Natural killer cell treated with Interleukin-12 subunit alpha and Interleukin-12 subunit beta and Interleukin-15 and Interleukin-18, amount 100 ng/mL, for 72 hours (primary cell): ENCODE measurements at places on chromosomes 7 and 10.
A peak's percentile ranks its signal among the peaks of the same experiment; 100 is the strongest.

DNA sequence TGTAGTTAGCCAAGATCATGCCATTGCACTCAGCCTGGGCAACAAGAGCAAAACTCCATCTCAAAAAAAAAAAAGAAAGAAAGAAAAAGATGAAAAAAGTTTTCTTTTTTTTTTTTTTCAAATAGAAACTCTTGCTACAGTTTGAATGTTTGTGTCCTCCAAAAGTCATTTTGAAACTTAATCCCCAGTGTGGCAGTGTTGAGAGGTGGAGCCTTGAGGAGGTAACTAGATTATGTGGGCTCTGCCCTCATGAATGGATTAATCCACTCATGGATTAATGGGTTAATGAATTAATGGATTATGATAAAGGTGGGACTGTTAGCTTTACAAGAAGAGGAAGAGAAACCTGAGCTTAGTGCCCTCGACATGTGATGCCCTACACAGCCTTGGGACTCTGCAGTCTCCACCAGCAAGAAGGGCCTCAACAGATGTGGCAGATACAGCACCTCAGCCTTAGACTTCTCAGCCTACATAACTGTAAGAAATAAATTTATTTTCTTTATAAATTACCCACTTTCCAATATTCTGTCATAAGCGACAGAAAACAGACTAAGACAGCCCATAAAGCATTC lies 25.1 kb downstream of the CPEB3 start:
- no peak for DNase-seq
- no peak overlapping the region for H3K4me3 ChIP-seq
- H3K27me3 ChIP-seq = no peaks in the 10 kb centered on the region
- H3K27ac ChIP-seq = no peak overlapping the region
- peaks cover 10% of the 10 kb centered on the region for H3K4me1 ChIP-seq

- no peaks in the 10 kb centered on the region for H3K36me3 ChIP-seq
- no peaks in the 10 kb centered on the region for H3K4me1 ChIP-seq
- no peaks in the 10 kb centered on the region for H3K27me3 ChIP-seq
- H3K4me3 ChIP-seq = no peak overlapping the region
- no peak for DNase-seq
Observed at GRCh38 chr7:67478066-67478465, 481.4 kb downstream of the TYW1 start.

- H3K36me3 ChIP-seq = no peaks in the 10 kb centered on the region
- H3K4me3 ChIP-seq = peak overlapping the region; percentile 58
- peaks cover 8% of the 10 kb centered on the region for H3K4me1 ChIP-seq
- no peak for DNase-seq
Observed at GRCh38 chr7:114047889-114048288, 129.1 kb upstream of the PPP1R3A start.

DNA sequence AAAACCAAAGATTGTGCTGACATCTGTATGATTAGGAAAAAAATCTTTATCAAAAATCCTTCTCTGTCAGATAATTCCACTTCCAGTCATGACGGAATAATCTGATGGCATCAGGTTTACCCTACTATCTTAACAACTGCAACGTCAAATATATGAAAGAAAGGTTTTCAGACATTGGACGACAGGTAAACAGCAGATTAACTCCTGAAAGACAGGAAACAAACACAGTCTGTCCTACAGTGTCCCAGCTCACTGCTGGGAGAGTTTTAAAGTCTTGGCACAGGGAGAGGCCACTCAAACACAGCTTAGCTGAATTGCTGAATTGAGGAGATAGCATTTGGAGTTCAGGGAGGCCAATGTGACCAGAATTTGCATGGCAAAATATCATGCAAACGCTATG lies 186.3 kb upstream of the KCTD7 start:
- no peaks in the 10 kb centered on the region for H3K36me3 ChIP-seq
- H3K4me1 ChIP-seq = no peaks in the 10 kb centered on the region
- no peaks in the 10 kb centered on the region for H3K27me3 ChIP-seq
- no peak overlapping the region for H3K27ac ChIP-seq
- DNase-seq = no peak

- no peak for DNase-seq
- peak overlapping the region; percentile 98 for H3K4me3 ChIP-seq
- no peaks in the 10 kb centered on the region for H3K36me3 ChIP-seq
- H3K27ac ChIP-seq = peak overlapping the region; percentile 99
Observed at GRCh38 chr10:8052341-8052955, 2.0 kb upstream of the GATA3 start.

DNA sequence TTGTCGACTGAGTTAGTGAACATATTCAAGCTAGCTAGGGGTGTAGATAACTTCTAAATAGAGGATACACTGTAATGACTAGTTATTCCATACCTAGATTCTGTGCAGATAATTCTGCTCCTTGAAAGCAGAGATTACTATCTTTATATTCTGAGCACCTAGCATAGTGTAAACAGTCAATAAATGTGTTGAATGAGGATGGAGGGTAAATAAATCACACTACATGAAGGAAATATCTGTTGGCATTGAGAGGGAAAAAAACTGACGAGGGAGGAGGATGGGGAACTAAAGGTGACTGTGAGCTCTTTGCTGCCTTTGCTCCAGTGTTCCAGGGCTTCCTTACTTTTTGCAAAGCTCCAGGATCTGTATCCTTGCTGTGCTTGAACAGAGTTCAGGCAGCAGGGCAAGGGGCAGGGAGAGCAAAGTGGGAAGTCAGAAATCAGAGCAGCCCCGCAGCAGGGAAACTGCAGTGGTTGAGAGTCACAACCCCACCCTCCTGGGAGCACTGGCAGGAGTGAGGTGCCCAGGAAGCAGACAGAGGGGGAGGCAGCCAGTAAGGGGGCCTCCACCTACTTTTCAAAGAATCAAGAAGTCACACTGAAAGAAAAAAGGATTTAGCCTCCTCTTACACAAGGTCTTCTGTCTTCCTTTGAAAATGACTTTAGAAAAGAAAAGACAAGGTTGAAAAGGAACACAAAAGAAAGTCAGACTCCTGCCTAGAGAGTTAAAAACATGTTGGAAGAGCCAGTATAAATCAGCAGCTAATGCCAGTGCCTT lies 71.8 kb upstream of the LRRN3 start:
- no peaks in the 10 kb centered on the region for H3K36me3 ChIP-seq
- no peak overlapping the region for H3K27ac ChIP-seq
- no peaks in the 10 kb centered on the region for H3K27me3 ChIP-seq
- DNase-seq = no peak
- no peak overlapping the region for H3K4me3 ChIP-seq

DNA sequence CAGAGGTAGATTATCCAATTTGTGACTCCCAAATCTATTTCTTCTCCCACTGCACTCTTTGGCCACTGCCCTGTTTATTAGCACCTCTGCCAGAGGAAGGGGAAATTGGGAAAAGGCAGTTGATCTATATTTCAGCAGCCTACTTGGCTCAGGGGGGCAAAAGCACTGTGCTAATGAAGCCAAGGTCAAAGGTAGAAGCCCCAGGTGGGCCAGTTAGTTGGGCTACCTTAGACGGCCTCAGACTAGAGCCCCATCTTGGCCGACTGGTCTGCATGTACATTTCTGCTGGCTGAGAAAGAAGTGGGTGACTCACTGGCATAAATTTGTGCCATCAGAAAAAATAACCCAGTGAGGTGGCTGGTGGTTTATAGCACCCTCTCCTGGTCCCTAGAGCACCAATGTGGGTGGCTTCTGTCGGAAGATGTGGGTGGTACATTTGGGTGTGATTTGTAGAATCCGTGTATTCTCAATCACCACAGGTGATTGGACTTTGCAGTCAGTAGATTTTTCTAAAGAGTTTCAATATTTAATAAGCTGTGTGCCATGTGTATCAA lies 293.3 kb upstream of the MKI67 start:
- H3K4me1 ChIP-seq = no peaks in the 10 kb centered on the region
- DNase-seq = no peak
- no peak overlapping the region for H3K4me3 ChIP-seq
- no peaks in the 10 kb centered on the region for H3K36me3 ChIP-seq

DNA sequence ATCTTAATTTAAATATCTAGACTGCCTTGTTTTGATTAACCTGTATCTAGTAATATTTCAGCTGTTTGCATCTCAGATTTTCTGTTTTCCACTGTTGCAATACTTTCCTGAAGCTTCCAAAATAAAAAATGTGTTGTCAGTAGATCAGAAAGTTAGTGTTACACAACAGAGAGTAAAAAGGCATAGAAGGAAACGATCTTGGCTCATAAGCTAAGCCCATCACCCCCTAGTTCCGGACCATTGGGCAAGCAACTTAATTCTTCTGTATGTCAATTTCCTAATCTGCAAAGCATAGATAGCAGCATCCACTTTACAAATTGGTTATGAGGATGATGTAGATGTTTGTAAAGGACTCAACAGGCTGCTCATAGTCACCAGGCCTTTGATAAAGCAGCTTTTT lies 4.4 kb downstream of the PON3 start:
- H3K27me3 ChIP-seq = peaks cover 36% of the 10 kb centered on the region
- DNase-seq = no peak
- H3K4me3 ChIP-seq = no peak overlapping the region
- H3K4me1 ChIP-seq = peaks cover 3% of the 10 kb centered on the region

DNA sequence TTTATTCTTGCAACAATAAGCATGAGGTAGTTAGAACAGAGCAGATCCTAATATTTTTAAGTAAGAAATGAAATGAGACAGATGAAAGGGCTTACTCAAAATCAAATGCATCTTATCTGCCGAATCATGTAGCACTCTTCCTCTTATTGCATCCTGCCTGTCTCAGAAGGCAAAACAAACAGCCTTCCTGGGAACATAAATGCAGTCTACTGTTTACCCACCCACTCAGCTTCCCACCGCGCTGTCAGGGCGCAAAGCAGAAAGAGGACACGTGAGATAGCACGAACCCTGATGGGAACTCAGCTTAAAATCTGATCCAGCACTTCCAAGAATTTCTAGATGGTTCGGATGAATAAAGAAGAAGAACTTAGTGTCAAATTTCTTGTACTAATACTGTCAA lies 114.4 kb upstream of the CDK1 start:
- H3K36me3 ChIP-seq = no peaks in the 10 kb centered on the region
- no peak for DNase-seq
- no peak overlapping the region for H3K4me3 ChIP-seq
- no peak overlapping the region for H3K27ac ChIP-seq

- no peak overlapping the region for H3K27ac ChIP-seq
- H3K4me3 ChIP-seq = no peak overlapping the region
Observed at GRCh38 chr10:98235846-98236245, 32.1 kb downstream of the LOXL4 start.

DNA sequence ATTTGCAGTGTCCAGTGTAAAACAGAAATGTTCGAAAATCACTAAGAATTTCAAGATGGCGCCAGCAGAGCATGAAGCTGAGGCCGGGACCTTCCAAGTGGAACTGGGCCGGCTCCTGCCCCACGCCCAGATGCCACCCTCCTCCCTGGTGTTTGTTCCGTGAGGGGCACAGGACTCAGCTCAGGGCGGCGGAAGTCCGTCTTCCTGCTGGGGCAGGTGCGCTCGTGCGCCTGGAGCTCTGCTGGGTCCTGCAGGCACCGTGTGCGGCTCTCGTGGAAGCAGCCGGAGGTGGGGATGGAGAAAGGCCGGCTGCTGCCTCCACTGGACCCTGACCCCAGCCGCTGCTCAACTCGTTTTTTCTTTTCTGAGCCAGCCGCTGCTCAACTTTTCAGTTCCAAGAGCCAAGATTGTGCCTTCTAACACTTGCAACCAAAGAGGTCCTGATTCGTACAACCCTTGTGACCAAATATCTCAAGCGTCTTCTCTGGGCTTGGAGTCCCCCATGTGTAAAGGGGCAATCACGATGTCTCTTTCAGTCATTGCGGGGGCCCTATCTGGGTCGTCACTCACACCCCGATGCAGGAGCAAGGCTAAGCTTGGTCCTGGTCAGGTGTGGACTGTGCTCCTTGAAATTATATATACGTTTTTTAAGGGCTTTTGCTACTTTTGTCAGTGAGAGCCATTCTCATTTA lies 334.4 kb downstream of the ADARB2 start:
- H3K36me3 ChIP-seq = no peaks in the 10 kb centered on the region
- H3K4me3 ChIP-seq = no peak overlapping the region
- peaks cover 6% of the 10 kb centered on the region for H3K27me3 ChIP-seq

GRCh38 chr7:128697302-128697905 lies 25.3 kb downstream of the GARIN1A start:
- H3K4me3 ChIP-seq = peak overlapping the region; percentile 62
- H3K36me3 ChIP-seq = no peaks in the 10 kb centered on the region
- H3K27ac ChIP-seq = no peak overlapping the region
- DNase-seq = peak; percentile 61
- peaks cover 4% of the 10 kb centered on the region for H3K4me1 ChIP-seq

DNA sequence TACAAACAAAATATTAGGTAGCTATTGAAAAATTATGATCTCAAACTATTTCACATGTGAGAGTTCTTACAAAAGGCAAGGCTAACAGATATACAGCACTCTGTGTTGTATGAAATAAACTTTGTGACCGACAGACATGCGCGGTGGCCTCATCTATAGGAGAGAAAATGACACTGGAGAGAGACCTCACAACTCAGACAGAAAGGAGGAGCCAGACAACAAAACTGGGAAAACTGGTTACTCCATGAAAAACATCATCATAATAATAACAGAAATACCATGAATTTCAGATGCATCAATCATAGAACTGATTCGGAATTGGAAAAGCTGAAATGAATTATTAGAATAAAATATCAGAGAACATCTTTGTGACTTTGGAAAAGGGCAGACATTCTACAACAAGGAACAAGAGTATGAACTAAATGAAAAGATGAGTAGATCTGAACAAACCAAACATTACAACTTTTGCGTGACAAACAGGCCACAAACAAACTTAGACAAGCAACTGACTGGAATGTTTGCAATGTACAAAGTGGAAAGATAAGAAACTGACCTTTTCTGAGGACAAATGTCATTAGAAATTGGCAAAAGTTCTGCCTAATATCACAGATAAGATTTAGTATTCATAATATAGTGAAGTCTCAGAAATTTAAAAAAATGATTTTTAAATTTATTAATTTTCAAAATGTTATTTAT lies 69.3 kb downstream of the TNS3 start:
- DNase-seq = no peak
- H3K4me3 ChIP-seq = no peak overlapping the region
- no peaks in the 10 kb centered on the region for H3K36me3 ChIP-seq
- no peaks in the 10 kb centered on the region for H3K4me1 ChIP-seq

DNA sequence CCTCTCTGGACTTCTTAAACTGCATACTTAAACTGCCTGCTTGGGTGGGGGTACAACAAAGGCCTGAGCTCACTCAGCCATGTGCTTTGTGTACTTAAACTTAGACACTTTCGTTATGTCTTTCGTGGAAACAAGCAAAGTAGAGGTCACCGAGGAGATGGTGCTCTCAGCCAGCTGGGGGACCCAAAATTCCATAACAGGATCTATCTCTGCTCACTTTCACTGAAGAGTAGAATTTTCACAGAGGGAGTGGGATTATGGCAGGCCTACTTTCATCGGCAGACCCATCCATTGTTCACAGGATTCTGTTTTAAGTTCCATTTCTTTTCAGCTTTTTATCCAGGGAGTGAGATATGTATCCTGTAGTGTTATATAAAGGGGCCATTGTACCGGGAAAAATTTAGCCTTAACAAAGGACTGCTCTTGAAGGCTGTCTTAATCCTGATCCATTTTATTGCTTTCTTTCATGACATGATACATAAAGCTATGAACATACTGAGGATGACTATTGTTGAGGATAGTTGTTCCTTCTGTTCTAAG lies 370.0 kb upstream of the GHITM start:
- no peak for DNase-seq
- peaks cover 4% of the 10 kb centered on the region for H3K36me3 ChIP-seq
- H3K27ac ChIP-seq = no peak overlapping the region
- H3K4me1 ChIP-seq = no peaks in the 10 kb centered on the region
